ENCODE measurements at places on chromosomes 11 and 22. TPM values are rescaled to one million over a fixed set of nuclear protein-coding genes. Genes with fewer than 3 reads are reported as not detected.

The APOL5 gene
- total RNA-seq = 0.69 TPM

- no peak for DNase-seq
These were observed 171.3 kb downstream of the WNT11 start for GRCh38 chr11:76035020-76035419.

DNA sequence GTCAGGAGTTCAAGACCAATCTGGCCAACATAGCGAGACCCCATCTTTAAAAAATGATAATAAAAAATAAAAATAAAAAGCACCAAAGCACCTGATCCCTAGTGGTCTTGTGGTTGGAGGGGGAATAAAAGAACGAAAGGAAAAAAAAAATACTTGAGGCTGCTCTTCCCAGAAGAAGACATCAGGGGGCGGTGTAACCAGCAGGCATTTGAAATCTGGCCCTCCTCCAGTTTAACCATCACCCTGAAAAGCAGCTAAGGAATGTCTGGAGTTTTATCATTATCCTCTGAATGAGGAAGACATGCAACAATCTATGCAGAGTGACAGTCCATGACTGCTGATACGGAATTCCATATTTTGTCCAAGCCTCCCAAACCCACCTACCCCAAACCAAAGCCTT is 5.6 kb upstream of the KCTD17 start:
- no peak for DNase-seq

DNA sequence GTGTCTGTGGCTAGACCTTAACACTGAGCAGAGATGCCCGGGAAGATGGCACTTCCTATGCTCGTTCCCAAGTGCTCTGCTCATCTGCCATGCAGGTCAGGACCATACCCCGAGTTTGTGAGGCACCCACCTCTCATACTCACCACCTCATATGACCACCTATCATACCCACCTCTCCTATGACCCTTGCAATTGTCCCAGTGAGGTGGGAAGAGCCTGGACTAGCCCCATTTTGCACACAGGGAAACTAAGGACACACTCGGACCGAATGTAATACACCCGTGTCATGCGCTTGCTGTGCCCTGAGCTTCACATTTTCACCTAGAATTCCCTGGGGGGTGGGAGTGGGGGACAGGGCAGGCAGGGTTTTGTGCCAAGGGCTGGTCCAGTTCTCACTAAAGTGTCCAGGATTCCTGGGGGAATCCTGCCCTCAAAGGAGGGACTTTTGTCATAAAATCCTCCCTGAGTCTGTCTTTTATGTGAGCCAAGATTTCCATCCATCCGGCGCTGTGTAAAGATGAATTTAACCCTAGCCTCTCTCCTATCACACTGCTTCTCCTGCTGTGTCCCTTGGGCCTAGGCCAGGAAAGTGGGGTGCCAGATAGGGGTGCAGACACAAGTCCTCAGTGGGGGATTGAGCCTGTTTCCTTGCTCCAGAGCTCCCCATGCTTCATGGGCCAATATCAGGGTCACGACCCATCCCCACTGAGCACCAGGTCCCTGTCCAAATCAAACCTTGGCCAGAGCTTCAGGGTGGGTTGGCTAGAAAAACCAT is 20.0 kb downstream of the TPBGL start:
- no peak for DNase-seq

- no peak for DNase-seq
These were observed 213.7 kb downstream of the TBC1D22A start for GRCh38 chr22:46976143-46976542.

The NRGN gene
- 0.39 TPM for total RNA-seq

The TYMP gene
- 16.3 TPM for total RNA-seq

The GPR137 gene
- 4.7 TPM for total RNA-seq

DNA sequence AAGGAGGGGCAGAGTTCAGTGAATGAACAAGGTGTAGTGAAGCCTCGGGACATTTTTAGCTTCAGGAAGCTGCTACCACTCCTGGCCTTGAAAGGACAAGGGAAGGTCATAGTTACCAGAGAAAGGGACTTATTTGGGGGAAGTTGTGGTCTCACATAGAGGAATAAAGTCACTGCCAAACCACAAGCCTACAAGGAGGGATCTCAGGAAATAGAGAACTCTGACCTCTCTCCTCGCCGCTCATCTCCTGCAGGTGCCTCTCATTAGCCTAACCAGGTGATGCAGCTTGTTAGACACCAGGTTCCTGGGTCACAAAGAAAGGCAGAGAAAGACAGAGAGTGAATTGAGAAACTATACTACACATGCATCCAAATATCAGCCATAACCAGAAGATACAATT is 14.3 kb upstream of the TOLLIP start:
- no peak for DNase-seq

DNA sequence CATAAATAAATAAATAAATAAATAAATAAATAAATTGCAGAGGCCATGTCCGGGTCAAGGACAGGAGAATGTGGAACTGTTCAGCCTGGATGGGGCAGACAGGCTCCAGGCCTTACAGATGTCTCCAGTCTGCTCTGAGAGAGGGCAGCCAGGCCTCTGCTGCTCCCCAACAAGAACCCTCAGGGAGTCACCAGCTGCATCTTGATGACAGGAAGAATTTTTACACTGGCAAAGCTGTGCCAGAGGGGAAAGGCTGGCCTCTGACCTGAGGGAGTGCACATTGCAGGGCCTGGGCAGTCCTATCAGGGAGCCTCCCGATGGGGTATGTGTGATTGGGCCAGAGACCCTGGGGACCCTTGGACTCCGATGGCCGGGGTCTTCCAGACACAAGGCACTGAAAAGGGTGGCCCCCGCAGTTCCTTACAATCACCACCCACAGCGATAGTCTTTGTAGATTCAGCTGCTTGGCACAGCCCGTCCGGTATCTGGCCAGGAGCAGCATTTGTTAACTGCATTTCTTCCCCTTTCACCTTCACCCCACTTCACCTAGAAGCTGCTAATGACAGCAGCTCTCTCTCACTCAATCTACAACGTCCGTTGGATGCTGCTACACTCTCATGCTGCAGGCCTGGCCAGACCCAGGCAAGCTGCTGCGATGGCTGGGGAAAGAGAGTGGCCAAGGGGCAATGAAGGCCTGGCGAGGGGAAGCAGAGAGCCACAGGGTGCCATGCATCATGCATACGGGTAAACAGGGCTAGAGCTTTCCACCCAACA is 8.1 kb downstream of the MOGAT2 start:
- no peak for DNase-seq

DNA sequence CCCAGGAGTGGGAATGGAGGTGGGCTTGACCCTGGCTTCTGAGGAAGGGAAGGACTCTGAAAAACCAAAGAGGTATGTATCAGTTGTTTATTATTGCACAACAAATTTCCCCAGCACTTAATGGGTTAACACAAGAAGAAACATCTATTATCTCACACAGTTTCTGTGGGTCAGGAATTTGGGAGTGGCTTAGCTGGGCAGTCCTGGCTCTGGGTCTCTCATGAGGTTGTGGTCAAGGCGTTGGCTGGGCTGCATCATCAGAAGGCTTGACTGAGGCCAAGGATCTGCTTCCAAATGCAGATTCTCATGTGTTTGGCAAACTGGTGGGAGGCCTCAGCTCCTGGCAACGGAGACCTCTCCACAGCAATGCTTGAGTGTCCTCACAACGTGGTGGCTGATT is 17.5 kb upstream of the SMIM38 start:
- no peak for DNase-seq

The TRPC6 gene
- 34.8 TPM for total RNA-seq

DNA sequence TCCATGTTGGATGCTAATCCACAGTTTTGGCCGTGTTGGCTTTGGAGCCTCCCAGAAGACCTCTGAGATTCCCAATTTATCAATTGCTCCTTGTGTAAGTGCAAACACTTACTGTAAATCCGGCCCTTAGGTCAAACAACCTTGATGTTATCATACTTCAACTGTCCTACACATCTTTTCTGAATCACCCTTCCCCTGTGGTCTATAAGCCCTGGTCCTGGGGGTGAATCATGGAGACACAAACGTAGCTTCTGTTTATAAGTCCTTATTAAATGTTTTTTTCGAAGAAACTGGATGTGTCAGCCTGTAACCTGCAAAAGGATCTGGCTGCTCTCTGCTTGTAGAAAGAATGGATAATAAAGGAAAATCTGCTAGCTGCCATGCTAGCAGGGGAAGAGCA is 1.7 kb upstream of the IL10RA start:
- no peak for DNase-seq

DNA sequence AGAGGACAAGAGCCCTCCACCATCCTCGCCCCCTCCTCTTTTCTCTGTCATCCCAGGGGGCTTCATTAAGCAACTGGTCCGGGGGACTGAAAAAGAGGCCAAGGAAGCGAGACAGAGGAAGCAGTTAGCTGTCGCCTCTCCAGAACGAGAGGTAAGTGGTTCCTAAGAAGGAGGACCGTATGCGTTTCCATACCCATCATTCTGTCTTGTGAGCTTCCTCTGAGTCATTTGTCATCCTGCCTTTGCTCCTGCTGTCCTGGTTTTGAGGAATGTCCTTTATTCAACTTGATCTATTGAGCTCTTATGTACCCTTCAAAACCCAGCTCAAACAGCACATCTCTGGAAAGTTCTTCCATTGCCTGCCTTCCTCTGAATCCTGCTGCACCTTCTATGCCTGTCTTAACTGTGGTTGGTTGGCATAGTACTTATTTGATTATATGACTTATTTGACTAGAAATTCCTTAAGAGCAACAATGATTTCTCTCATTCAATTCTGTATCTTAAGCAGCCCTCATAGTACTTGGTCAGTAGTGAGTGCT is 21.3 kb downstream of the MYO18B start:
- no peak for DNase-seq

The CASP5 gene
- 0.39 TPM for total RNA-seq

- no peak for DNase-seq
These were observed 5.7 kb downstream of the SAA4 start for GRCh38 chr11:18230859-18231258.

GRCh38 chr11:73158356-73159051 is 16.4 kb upstream of the FCHSD2 start:
- DNase-seq = no peak

DNA sequence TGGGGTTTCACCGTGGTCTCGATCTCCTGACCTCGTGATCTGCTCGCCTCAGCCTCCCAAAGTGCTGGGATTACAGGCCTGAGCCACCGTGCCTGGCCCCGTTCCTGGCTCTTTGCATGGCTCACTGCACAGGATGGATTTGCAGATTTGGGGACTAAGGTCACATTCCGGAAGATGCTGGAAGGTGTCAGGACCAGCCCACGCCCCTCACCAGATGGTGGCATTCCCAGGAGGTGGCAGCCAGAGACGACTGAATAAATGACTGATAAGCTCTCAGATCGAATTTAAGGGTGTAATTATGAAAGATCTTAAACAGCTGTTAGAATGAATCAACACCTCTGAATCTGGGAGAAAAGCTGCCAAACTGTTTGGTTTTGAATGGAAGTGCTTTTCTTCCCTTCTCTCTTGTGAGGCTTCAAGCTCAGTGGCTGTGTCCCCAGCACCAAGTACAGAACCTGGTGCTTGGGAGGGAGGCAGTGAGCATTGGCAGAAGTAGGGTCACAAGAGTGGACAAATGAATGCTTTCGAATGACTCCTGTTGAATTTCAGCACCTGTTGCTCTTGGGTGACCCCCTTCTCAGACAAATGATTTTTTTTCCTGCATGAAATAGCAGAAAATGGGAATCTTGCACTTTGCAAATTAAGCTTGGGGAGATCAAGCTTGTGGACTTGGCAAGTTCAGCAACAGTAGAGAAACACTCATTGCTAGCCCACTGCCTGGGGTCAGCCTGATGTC is 69.6 kb downstream of the KIAA1671 start:
- no peak for DNase-seq

- DNase-seq = no peak
These were observed 238.7 kb downstream of the FAM181B start for GRCh38 chr11:82494988-82495432.

The MDK gene
- 70.1 TPM for total RNA-seq

DNA sequence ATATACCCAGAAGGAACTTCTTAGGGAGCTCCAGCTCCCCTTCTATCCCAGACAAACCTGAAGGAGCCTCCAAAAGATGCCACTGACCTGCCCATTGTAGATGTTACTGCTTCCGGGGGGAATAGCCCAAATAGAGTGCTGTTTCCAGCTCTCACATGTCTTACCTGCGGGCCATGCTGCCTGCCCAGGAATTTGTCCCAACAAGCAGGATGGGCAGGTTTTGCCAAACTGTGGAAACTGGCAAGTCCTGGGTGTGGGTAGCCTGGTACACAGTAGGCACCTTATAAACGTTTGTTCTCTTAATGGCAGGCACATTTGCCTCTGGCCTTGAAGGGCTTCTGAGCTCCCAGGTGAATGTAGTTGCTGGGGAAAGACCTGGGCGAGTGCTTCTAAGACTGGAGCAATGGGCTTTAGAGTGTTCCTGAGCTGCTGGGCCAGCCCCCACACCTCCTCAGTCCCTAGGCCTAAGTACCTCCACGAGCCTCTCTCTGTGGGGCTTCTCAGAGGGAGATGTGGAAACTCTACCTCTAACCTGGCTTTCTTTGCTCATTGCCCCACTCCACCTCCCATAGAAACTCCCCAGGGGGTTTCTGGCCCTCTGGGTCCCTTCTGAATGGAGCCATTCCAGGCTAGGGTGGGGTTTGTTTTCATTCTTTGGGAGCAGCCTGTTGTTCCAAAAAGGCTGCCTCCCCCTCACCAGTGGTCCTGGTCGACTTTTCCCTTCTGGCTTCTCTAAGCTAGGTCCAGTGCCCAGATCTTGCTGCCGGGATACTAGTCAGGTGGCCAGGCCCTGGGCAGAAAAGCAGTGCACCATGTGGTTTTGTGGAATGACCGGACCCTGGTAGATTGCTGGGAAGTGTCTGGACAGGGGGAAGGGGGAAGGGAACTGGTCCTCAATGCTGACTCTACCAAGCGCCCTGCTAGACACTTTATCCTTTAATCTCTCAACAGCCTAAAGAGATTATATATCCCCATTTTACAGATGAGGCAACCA is 37.2 kb downstream of the LIMK2 start:
- DNase-seq = no peak

DNA sequence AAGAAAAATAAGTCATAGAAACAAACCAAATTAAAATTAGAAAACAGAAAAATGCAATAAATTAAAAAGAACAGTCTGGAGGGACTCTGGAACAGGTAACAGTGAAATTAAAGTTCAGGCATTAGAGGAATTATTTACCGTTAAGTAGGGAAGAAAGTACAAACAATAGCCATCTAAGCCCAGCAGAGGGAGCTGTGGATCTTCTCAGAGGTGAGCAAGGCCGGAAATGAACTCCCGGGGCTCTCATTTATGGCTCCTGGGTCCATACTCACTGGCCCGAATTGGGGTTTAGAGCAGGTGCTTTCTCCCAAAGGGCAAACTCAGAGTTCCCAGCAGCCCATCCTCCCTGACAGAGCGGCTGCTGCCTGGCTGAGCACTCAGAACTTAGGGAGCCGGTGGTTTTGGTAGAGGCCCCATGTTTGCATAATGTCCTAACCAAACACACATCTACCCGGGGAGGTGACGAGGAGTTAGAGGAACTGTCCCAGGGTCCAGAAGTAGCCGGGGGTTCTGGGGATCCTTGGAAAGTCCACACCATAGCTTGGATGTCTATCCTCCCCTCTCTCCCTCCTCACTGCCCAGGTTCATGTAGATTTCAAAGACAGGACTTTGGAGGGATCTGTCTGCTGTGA is 87.8 kb upstream of the VPREB1 start:
- no peak for DNase-seq

DNA sequence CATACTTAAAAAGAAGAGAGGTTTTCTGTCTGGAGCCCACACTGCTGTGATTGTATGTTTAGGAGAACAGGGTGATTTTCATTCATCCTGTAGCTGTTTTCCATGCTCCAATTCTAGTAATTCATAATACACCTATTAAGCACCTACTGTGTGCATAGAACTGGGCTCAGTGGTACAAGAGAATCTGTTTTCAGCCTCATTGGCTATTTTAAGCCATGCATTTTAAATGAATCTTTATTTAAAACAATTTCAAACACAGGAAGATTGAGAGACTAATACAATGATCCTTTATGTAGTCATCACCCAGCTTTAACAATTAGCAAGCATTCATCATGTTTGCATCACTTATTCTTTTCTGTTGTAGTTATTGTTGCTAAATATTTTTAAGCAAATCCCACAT is 86.2 kb downstream of the BDNF start:
- DNase-seq = no peak
